ENCODE measurements at places on chromosomes 5 and 9.

GRCh38 chr9:92547356-92547755, 11.6 kb upstream of the ECM2 start:
- DNase-seq, result no peak

- DNase-seq, result no peak
Observed at GRCh38 chr5:10756549-10756948, 4.5 kb downstream of the DAP start.

GRCh38 chr9:109755040-109755439, 25.0 kb upstream of the PALM2AKAP2 start:
- no peak for DNase-seq

GRCh38 chr5:28648108-28648507, 1609.7 kb upstream of the CDH9 start:
- no peak for DNase-seq

GRCh38 chr5:94281236-94281801, 337.1 kb downstream of the KIAA0825 start:
- no peak for DNase-seq

- no peak for DNase-seq
Observed at GRCh38 chr5:97545886-97546535, 363.0 kb upstream of the RIOK2 start.

GRCh38 chr9:125161284-125161918, 18.1 kb upstream of the SCAI start:
- no peak for DNase-seq

GRCh38 chr5:152164860-152165259, 240.2 kb upstream of the GLRA1 start:
- no peak for DNase-seq

- DNase-seq, result no peak
Observed at GRCh38 chr5:2856206-2856605, 104.7 kb upstream of the IRX2 start.

DNA sequence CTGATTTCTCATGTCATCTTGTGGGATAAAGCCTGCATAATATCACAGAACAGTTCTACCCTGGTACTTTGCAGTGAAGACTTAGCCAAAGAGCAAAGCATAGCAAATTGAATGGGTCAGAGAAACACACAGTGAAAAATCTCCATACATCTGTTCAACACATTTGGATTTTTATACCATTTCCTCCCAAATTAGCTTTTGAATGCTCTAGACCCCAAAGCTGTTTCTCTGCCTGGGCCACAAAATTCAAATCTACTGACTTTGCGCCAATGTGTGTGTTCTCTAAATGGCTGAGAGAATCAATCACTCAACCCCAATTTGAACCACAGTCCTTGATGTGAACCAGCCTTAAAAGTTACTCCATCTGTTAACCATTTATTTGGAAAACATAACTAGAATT, 236.9 kb upstream of the NFIL3 start:
- DNase-seq, result no peak

DNA sequence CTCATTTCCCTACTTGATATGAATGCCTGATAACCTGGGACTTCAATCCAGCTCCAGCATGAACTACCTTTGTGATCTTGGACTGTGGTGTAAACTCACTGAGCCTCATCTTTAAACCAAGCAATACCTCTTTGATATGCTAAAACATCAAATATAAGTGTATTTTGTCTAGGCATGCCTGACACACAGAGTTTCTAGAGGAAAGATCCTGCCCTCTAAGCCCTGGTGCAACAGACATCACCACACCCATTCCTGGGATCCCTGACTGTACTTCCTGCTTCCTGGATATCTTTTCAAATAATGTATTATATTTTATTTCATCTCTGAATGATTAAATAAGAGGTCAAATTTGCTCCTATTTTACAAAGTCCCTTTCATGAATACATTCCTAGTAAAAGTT, 55.8 kb downstream of the ANXA2R start:
- DNase-seq, result no peak

DNA sequence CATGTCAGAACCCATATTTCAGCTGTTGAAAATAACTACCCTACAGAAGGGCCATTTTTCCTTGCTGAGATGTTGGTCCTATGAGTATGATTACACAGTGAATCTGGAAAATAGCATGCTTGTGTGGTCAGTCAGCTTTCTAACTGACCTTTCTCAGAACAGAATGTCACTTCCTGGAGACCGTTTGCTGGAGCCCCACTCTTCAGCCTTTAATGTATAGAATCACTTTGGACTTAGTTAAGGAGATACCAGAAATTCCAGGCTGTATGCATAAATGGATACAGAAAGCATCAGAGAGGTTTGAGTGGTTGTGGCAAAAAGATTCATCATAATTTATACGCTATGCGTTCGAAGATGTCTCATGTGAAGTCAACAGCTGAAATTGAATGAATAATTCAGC, 488.1 kb downstream of the EBF1 start:
- DNase-seq, result no peak

- DNase-seq, result no peak
Observed at GRCh38 chr9:131382850-131383729, 10.8 kb upstream of the PRRC2B start.

DNA sequence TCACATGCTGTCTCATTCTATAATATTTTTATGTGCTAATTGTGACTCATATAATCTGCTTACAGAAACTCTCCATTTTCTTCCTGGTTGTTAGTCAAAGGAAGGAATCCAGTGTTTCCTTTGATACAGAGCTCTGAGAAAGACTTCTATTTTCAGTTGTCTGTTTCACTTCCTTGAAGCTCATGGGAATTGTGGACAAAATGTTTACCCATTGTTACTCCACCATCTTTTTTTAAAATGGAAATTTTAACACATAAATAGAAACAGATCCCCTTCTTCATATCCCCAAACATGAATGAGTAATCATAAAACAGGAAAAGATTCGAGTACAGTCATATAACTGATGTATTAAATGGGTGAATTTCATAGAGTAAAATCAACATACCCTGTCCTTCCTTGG, 42.0 kb upstream of the KCNN2 start:
- DNase-seq, result no peak

- DNase-seq, result no peak
Observed at GRCh38 chr5:395156-395920, 47.6 kb upstream of the EXOC3 start.

DNA sequence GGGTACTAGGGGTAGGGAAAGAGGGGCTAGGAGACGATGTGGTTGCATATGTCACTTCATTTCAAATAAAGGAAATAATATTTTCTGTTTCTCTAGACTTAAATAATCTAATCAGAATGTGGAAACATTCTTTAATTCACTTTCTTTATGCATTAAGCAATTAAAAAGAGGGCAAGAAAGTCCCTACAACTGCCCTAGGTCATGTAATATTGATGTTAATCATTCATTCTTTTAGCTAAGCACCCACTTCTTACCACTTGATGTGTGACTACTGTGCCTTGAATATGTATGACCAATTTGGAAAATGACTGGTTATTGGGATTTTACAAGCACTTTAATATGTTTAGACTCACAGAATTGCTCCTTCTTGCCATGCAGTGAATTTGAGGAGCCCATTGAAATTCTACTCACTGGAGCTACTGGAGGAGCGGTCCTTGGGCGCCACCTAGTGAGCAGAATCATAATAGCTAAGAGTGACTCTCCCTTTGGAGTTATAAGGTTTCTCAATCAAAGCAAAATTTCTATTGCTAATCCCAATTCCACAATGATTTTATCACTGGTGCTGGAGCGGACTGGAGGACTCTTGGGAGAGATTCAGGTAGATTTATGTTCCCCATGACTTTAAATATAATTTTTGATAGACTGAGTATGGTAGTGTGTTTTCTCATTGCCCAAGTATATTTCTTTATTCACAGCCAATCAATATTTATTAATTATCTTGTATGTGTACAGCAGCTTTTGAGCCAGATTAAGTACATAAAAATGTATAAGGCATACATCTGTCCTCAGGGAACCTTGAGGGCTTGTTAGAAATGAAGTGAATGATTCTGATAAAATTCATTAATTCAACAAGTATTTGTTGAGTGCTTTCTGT, 225.1 kb downstream of the ADGRV1 start:
- peak; percentile 9 for DNase-seq

DNA sequence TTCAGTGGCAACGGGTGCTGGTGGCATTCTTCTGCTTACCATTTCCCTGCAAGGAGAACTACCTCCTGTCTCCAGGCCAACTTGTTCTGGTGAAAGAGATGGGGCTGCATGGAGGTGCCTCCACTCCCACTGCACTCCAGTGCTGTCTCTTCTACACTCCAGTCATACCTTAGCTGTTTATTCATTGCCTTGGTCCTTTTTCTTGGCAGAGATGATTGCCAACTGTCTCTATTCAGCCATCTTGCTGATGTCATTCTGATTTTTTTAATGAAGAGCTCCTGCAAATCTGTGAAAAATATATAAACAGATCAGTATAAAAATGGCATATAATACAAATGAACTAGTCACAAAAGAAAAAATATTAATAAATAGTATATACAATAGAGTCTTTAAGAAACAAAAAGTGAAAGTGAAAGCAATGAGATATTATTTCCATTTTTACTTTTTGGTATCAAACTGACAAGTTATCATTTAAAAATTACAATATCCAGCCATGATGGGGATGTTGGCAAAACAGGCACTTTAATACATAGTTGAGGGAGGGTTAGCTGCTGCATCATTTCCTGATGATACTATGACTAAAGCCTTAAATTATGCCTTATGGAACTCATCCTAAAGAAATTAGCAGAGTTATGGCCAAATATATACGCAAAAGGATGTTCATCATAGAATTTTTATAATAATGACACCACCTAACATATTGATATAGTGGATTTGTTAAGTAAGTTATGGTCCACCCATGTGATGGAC, 109.4 kb downstream of the CARTPT start:
- no peak for DNase-seq

DNA sequence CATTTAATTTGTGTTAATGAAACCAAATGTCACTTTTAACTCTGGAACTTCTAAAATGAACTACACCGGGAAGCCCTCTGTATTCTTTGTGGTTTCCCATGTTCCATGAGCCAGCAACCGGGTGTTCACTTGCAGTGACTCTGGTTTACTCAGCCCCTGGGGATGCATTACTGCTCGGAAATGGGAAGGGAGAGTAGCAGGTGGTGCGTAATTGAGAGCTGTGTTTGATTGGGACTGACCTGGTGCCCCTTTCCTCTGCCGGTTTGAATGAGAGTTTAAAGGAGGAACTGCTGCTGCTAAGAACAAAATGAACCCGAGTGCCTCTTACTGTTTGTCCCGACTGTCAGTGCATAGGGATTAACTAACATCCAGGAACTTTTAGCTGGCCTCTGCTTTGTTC, 100.1 kb upstream of the DHFR start:
- DNase-seq, result peak; percentile 27

- no peak for DNase-seq
Observed at GRCh38 chr9:1531424-1531823, 481.3 kb downstream of the DMRT2 start.

DNA sequence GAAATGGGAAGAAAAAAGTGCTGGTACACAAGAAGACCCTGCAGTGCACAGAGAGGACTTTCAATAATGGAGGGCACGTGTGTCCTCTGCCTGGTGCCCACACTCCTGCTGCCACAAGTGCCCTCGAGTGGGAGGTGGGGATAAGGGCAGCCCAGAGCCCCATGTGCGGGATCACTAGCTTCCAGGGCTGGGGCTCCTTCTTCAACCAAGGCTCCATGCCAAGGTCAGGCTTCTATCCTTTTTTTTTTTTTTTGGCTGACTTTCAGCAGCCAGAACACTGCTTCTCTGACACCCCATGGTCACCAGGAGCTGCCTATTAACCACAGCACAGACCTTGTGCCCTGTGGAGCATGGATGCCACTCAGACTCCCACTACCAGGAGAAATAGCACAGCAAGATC, 7.5 kb downstream of the ACSL6 start:
- DNase-seq, result no peak

GRCh38 chr9:97840521-97840920, 12.5 kb upstream of the FOXE1 start:
- DNase-seq, result no peak

- DNase-seq, result no peak
Observed at GRCh38 chr9:34375901-34376595, 650 bp downstream of the MYORG start.

DNA sequence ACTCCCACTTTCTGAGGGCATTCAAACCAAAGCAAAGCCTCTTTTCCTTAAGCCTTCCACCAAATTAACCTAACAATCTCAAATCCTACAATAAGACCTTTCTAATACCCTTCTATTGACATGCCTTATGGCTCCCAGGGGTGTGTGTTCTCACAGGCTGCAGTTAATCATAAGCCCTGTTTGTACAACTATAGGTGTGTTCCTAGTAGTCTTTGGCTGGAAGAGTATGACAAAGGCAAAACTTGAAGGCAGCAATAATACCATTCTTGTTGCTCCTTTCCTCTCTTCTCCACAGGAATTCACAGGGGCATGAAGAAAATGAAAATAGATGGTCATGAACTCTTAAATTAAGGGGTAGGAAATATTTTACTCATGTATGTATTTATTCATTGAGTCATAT, 10.9 kb upstream of the FBXO38 start:
- no peak for DNase-seq

DNA sequence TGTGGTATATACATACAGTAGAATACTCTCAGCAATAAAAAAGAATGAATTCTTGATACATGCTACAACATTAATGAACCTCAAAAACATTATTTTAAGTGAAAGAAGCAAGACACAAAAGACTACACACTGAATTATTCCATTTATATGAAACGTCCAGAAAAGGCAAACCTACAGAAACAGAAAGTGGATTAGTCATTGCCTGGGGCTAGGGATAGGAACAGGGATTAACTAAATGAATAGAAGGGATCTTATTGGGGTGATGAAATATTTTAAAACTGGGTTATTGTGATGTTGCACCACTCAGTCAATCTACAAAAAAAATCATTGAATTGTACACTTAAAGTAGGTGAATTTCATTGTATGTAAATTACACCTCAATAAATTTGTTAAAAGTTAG, 326.7 kb downstream of the PIK3R1 start:
- DNase-seq, result no peak

DNA sequence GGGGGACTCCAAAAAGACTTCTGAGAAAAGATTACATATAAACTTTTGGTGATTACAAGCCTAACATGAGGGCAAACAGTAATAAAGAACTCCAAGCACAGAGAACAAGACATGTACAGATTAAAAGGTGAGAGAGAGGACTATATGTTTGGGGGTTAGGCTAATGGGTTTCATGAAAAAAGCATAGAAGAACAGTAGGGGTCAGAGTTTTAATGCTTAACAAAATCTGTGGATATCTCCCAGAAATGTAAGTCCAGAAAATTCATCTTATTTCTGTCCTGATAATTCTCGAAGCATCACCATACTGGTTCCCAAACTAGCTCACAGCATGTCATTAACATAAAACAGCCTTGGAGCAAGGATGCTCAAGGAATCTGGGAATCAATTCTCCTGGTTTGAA, 137.2 kb downstream of the ARRDC3 start:
- DNase-seq, result no peak

DNA sequence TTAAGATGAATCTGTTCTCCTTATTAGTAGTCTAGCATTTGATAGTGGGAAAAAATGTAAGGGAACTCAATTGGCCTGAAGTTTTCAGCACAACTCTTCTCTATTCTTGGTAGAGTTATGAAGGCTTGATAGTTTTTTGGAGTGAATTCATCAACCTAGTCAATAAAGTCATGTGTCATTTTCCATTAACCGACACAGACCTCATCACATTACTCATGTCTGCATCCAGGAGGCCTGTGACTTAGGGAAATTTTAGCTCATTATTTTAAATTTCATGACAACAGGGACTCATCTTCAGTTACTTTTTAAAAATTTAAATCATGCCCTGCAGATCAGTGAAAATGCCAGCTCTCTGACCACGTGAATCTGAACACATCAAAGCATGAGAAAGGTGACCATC, 63.3 kb downstream of the ADAMTS16 start:
- no peak for DNase-seq
